CD4-positive, alpha-beta T cell treated with Interleukin-6 at 100 ng/mL for 8 hours (primary cell): ENCODE measurements at places on chromosomes 11 and 22.

- no peak for DNase-seq
These were observed 9.0 kb downstream of the DGAT2 start for GRCh38 chr11:75777461-75778110.

- DNase-seq = no peak
These were observed 16.9 kb upstream of the SIK2 start for GRCh38 chr11:111585371-111585770.

DNA sequence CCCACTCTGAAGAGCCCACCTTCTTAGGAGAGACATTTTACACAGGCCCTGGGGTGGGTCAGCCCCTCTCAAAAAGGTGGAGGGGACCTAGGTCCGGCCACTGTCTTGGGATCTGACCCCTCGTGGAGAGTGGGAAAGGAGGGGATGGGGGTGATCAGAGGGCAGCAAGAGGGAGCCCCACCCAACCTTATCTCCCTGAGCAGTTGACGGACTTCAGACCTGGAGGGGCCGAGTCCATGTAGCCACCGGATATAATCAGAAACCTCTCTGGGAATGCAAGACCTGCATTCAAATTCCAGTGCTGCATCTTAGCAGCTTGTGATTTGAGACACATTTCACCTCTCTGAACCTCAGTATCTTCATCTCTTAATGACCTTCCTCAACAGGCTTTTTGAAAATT is 44.0 kb downstream of the TP53I11 start:
- no peak for DNase-seq

GRCh38 chr11:124934862-124935547 is 842 bp downstream of the HEPACAM start:
- DNase-seq = no peak
